Stimulated activated CD8-positive, alpha-beta memory T cell treated with anti-CD3 and anti-CD28 coated beads, Interleukin-7, amount 100 ng/mL, for 24 hours (primary cell): ENCODE measurements at places on chromosomes 12 and 14.

DNA sequence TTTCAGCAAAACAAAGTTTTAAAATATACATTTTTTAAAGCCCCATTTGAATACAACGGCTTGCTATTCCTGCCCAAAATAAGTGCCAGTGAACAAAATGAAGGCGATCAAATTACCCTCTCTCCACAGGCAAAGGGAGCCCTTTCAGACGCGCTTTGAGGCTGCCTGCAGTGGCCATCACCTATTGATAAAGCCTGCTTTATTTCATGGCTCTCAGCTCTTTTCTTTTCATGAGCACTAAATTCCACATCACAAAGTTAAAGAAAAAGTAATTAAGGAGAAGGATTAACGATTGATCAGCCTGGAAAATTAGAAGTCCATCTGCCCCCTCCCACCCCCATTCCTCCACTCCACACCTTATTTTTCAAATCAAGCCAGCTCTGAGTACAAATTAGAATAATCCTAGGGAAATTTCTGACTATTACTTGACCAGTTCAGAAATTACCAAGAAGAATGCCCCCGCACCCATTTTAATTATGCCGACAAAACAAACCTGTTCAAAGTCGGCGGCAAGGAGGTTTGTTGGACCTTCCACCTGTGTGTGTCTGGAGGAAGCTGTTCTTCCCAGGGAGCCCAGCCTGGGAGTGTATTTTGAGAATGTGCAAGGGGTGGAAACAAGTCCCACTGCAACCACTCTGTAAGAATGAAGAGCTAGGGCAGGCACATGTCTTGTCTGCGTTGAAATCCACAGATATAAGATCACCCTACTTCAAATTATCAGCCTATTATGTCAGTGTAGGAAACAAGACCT, 64.2 kb upstream of the RIC8B start:
- DNase-seq, result no peak

DNA sequence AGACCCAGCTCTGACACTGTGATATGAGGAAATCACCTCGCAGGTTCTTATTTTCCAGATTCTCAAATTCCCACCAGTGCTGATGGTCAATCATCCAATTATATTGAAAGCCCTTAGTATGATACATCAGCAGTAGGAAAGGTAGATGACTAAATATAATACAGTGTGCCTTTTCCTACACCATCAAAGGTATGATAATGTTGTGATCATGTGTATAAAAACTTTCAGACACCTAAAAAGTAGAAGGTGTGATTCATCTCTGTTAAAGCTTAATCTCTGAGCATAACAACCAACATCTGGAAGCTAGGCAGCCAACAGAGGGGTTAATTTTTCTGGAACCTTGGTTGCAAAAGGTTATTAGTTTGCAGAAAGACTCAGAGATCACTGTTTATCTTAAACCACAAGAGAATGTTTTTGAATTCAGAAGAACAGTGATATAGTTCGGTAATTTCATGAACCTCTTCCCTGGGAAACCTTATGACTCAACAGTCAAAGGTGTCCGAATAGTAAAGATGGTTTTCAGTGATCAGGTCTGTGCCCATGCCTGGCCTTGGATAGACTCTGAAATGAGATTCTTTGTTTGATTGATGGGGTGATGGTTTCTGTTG, 122.5 kb downstream of the ETV6 start:
- no peak for DNase-seq

DNA sequence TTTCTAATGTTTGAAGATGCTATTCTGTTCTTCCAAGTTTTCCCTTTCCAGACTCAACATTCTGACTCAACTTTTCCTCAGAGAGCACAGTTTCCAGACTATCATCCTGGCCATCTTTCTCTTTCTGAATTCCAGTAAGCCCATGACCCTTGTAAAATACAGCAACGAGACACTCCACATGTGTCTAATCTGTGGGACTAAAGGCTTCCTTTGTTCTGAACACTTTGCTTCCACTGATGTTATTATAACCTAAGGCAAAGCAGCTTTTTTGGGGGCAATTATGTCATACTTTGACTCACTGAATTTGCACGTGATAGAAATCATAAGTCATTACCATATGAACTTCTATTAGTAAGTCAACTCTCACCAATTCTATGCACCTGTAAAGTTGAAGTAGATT, 6.3 kb upstream of the ART4 start:
- no peak for DNase-seq

- DNase-seq, result no peak
Measured at GRCh38 chr12:127987199-127987901, 279.6 kb upstream of the TMEM132C start.

- no peak for DNase-seq
Measured at GRCh38 chr14:23361763-23362162, 3.2 kb downstream of the EFS start.

DNA sequence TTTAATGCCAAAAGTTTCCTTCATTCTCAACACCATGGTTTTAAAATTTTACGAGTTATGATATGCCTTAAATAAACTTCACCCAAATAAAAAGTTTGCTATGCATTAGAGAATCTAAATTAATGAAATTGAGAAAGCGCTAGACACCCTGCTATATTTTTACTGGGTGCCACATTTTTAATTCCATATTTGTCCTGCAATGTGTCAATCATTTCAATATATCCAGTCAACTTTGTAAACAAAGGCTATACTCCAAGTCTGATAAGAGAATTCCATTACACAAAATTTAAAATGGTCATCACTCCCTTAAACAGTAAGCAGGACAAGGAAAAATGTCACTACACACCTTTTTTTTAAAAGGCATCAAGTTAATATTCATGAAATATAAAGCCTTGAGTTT, 1.9 kb downstream of the PPP1R12A start:
- no peak for DNase-seq

DNA sequence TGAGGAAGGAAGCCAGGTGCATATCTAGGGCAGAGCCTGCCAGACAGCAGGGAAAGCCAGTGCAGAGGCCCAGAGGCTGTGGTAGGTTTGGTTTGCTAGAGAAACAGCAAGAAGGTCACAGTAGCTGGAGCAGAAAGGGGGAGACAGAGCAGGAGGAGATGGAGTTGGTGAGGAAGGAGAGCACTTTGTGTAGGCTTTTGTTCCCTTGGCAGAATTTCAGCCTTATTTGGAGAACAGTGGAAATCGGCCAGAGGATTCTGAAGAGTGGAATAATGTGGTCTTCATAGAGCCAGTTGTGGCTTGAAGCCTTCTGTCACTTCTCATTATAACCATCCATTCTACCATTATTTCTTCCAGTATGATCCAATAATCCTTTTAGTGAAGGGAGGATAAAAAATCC, 212.9 kb upstream of the FAR2 start:
- no peak for DNase-seq

DNA sequence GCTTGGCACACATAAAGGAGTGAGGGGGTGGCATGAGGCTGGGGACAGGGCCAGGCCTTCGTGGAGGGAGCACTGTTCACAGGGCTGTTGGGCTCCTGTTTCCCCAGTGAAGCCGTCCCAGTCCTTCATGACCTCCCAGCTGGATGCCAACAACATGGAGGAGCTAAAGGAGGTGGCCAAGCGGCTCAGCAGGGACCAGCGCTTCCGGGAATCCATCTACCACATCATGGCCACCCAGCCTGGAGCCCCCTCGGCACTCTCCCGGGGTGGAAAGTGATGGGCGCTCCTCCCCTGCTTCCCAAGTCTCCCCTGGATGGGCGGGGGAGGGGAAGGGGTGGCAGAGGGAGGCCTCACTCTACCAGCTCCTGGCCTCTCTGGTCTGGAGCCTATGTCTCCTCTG, 43.6 kb downstream of the PLEKHD1 start:
- DNase-seq, result no peak

GRCh38 chr12:80641936-80642335, 65.5 kb upstream of the MYF6 start:
- DNase-seq, result no peak

DNA sequence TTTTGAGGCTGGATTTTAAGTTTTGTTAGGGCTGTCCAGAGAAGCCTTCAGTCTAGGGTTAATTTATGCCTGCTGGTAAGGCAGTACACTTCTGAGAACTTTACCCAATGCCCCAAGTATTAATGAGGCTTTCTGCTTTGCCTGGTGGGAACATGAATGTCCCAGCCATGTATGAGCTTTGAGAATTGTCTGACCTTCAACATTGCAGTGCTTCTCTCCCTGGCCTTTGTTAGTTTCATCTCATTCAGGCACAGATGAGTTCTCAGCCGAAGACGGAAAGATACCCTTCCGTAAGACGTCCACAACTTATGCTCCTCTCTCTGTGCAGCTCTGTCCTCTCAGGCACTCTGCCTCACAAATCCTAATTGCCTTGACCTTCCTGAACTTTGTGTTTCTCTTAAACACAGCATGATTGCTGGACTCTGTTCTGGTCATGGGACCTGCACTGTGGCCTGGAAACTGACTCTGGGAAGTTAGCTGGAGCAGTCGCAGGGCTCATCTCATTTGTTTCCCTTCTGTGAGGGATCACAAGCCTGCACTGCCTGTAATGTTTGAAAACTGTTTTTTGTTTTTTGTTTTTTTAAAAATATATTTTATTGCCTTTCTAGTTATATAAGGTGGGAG, 15.7 kb downstream of the CHPT1 start:
- DNase-seq, result no peak

- DNase-seq, result no peak
Measured at GRCh38 chr12:18703321-18703720, 34.5 kb downstream of the PLCZ1 start.

DNA sequence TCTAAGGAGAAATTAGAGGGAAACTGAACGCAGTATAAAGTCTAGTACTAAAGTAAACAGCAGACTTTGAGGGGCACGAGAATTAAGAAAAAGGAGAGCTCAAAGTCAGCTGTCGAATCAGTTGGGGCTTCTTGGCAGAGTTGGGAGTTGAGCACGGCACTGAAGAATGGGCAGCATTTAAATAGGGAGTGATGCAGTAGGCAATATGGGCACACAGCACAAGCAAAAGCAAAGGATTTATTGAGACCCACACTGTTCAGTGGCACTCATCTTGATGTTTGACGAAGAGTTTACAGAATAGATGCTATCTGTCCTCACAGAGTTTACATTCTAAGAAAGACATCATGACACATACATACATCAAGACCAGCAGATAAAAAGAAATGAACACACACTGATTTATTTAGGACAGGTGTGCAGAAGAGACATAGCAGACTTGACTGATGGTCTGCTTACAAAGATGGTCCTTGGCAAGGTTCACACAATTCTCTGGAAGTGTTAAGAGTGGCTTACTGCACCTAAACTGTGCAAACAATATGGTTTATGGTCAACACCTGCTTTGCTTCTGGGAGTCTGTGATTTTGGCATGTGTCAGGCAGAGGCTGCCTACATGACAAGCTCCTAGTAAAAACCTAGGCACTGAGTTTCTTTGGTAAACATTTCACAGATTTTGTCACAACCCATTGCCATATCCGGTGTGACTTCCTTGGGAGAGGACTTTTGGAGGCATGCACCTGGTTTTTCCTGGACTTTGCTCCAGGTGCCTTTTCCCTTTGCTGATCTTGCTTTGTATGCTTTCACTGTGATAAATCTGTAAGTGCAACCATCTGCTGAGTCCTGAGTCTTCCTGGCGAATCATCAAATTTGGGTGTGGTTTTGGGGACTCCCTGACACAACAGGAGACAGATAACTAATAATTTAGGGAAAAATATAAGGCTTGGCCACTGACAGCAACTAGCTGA, 26.3 kb downstream of the ALKBH1 start:
- no peak for DNase-seq

DNA sequence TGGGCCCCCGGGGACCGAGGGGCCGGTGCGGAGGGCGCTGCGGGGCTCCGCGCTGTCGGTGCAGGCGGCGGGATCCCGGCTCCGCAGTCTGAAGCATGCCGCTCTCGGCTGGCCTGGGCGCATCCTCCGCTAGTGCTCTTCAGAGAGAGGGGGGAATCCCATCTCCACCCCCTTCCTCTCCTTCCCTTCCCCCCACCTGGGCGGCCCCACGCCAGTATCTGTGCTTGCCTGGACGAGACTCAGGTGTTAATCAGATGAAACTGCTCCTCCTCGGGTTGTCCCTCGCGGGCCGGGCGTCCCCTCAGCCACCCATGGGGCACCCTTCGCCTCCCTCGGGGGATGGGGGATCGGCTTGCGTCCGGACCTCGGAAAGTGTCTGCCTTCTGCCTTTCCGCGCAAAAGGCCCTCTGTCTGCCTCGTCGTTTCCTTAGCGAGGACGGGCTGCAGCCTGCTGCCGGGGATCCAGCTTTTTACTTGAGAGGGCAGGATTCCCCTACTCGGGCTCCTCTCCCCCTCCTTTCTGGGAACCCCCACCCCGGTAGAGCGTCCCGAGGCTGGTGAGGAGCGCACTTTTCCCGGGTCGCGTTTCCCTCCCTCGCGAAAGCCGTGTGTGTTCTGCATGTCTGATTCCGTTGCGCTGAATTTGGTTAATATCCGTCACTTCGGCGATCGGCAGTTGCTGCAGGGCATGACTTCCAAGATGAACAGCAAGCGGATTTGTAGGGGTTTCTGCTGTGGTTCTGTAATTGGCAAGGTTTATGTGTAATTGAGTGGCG, 1.1 kb downstream of the GPHN start:
- peak; percentile 8 for DNase-seq

DNA sequence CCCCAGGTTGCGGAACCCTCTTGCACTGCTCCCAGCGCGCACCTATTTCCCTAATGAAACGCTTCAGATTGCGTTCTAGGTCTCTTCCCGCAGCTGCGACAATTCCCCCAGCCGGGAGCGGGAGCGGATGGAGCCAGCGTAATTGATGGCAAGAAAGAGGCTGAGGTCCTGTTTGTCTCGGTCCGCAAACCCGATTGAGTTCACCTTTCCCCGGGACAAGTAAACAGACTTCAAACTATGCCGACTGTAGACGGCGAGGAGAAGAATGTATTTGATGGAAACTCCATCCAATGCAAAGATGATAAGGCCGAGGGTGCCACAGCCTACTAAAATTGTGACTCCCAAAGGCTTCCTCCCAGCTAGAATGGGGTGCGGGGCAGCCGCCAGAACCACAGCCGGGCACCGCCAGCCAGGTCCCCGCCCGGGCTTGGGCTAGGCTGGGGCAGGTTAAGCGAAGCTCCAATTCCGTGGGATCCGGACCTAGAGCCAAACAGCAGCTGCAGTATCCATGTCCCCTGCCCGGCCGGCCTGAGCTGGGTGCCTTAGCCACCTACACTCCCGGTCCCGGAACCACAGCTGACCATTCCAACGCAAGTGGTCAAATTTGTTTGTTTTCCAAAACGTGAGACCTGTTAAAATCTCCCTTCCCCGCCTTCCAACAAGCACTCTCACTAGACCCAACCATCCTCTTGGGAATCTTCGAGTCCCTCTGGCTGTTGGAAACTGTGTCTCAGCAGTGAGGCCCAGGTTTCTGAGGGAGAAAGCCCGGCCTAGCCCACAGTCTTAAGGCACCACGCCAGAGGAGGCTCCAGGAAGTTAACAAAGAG, 5.5 kb downstream of the NKX2-1 start:
- DNase-seq, result no peak

DNA sequence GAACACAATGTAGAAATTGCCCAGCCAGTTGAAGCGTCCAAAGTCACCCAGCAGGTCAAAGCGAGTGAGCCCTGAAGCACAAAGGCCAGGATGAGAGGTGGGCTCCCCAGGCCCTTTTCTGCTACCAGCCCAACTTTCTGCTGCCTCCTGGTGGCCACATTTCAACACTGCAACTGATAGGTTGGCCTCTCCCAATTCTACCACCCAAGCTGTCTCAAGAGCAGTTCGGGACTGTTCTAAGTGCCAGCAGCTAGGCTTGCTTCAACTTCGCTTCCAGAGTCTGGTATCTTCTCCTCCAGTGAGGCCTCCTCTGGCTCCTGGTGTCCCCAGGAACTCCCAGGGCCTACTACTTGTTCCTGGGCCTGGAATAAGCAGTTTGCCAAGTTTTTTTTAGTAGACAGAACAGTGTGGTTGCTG, 3.4 kb upstream of the DHH start:
- peak; percentile 39 for DNase-seq
